Keratinocyte (primary cell): ENCODE measurements at places on chromosomes 1 and 21.

DNA sequence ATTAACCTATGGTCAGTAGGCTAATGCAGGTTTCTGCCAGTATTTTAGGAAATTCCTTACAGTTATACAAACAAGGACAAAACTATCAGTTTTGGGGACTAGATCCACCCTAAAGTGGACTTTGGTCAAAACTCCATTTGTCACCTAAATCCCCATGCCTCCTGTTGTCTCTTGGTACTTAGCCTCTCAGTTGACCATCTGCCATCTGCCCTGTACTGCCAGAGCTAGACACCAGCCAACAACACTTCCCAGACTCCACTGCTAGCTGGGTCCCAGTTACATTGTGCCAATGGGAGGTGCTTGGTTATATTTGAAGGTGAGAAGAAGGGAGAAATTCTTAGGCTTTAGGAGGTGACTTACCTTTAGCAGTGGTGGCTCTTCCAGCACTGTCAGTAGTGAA lies 17.0 kb upstream of the BSDC1 start:
- DNase-seq = no peak

DNA sequence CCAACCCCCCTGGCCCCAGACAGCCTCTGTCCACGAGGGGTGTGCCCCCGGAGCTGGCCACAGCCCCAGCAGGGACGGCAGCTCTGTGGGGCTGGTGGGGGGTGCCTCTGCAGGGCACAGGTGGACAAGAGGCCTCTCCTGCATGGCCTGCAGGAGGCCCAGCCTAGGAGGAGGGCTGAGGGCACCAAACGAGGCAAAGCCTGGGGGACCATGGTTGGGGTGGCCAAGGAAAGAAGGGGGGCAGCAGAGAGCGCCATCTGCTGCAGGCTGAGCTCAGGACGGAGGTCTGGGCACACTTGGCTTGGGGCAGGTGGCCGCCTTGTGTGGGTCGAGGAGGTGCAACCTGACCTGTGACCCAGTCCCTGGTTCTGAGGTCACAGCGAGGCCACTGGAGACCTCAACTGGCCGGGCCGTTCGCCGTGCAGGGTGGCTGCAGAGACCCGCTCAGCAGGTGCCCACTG lies 27.3 kb downstream of the RRP1 start:
- no peak for DNase-seq

- peak; percentile 71 for DNase-seq
Observed at GRCh38 chr1:173052681-173053196, 2.0 kb upstream of the TNFSF18 start.

DNA sequence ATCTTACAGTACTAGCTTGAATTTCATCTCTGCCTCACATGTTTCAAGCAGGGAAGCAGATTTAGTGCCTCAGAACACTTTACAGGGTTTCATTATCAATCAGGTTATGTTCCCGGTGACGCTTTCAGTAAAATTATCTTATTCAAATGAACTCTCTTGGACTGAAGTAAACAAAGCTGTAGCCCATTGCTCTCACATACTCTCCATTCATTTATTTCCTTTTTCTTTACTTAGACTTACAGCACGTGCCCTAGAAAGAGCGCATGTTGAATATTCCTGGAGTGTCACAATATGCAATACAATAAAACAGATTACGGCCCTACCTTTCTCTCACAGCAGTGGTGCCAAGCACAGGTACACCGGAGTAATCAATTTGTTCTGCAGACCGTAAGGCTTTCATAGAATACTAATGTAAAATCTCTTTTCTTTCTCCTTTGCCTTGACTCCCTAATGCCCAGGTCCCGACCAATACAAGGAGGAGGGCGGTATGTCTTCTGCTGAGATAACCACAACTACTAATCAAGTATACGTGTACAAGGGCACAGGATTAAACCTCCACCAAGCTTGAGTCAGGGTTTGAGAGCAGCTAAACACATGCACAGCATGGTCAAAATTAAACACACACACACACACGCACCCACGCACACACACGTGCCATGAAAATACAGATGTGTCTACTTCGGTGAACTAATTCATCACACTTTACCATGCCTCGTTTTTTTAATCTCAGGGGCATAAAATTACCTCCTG lies 62.8 kb downstream of the NRIP1 start:
- no peak for DNase-seq

- DNase-seq = no peak
Observed at GRCh38 chr1:178682429-178682828, 42.6 kb upstream of the RALGPS2 start.

DNA sequence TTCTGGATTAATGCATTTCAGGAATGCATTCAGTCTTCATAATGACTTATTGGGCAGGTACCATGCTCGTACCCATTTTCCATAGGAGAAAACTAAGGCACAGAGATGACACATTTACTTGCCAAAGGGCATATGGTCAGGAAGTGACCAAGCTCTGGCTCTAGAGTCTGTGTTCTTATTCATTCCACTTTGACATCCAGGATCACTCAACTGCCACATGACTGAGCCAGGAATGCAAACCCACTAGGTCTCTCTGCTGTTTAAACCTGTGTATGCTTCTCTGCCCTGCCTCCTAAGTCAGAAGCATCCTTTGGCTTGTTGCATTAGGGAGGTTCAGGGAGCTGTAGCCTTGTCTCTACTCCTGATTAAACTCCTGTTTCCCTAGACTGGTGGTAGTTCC lies 7.5 kb downstream of the KAZN start:
- DNase-seq = no peak

GRCh38 chr1:115453666-115454065 lies 115.6 kb upstream of the NGF start:
- DNase-seq = no peak

DNA sequence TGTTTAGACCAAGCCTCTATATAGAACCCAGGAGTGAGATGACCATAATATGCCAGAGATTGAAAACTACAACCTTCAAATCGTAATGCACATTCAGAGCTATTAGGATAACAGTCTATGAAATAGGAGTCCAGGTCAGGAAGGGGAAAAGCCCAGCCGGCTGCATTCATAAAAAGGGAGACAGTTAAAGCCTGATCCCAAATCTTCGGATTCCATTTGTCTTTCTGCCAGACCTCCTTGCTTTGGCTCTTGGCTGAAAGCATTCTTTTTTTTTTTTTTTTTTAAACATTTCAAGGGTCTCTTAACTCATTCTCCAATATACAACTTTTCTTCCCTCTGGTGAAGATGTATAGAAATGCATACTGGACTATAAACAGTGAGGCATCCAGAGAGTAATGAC lies 81.1 kb downstream of the NTPCR start:
- no peak for DNase-seq

- no peak for DNase-seq
Observed at GRCh38 chr1:39943471-39944290, 11.3 kb upstream of the MFSD2A start.

GRCh38 chr1:242006976-242007375 lies 8.1 kb upstream of the MAP1LC3C start:
- no peak for DNase-seq

DNA sequence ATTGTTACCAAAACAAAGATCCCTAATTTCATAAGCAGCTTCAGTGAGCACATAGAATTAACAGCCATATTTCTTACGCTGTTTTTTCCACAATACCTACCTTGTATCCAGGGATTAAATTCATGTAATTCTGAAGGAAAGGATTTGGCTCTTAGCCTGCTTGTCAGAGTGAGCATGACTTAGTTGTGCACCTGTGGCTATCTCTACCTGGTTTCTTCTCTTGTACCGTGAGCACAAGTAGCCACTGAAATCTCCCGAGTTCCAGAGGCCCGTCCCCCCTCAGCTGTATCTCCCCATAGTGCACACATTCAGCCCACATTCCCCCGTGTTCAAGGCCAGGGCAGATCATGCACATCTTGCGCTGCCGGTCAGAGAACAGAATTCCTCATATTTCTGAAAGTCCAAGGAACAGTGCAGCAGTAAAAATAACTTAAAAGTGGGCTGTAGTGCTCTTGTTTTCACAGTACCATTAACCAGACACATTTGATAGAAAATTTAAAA lies 2.3 kb downstream of the TENT5C start:
- no peak for DNase-seq

GRCh38 chr21:14547834-14548513 lies 1.9 kb upstream of the SAMSN1 start:
- no peak for DNase-seq

GRCh38 chr1:212431644-212432043 lies 1.1 kb upstream of the NENF start:
- DNase-seq = no peak
